ENCODE measurements at places on chromosomes 5 and 9.
A peak's percentile ranks its signal among the peaks of the same experiment; 100 is the strongest.

DNA sequence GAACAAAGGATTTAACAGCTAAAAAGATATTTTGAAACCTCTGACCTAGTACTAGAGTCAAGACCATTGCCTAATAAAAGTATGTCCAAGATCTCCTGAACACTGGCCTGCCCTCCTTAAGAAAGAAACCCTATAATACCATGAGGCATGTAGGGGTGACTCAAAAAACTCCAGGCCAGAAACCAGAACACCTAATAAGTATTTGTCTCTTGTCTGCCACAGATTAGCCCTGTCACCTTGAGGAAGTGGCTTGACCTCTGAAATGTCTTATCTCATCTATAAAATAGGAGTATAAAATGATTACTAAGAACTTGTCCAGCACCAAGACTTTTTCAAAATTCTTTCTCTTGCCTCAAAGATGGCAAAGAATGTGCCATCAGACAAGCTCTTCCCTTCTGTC is 125.5 kb upstream of the RASGRF2 start:
- DNase-seq, result no peak

- no peak for DNase-seq
These were observed 12.2 kb downstream of the KLF9 start for GRCh38 chr9:70402213-70402612.

DNA sequence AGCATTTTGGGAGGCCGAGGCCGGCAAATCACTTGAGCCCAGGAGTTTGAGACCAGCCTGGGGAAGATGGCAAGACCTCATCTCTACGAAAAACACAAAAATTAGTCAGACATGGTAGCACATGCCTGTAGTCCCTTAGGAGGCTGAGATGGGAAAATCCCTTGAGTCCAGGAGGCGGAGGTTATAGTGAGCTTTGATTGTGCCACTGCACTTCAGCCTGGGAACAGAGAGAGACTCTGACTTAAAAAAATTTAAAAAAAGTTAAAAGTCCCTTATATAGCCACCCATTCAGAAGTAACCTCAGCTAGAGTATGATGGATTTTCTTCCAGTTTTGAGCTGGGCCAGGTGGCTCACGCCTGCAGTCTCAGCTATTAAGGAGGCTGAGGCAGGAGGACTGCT is 72.4 kb downstream of the UGCG start:
- DNase-seq, result no peak

GRCh38 chr5:20348321-20348720 is 360.3 kb upstream of the CDH18 start:
- DNase-seq, result no peak

DNA sequence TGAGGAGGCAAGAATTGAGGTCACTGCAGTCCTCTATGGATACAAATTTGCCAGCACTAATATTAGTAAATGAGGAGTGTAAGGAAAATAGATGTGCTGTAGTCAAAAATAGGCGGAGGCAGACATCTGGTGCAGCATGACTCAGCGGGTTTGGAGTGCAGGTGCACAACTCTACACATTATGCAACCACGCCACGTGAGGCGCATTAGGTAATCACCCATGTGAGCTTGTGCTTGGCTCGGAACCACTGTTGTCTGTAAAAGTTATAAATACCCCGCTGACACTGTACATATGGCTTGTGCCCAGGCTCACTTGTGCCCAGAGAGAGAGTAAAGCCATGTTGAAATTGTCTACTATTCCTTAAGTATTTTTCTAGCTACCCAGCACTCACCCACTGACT is 623.5 kb upstream of the NUDT12 start:
- DNase-seq, result no peak

DNA sequence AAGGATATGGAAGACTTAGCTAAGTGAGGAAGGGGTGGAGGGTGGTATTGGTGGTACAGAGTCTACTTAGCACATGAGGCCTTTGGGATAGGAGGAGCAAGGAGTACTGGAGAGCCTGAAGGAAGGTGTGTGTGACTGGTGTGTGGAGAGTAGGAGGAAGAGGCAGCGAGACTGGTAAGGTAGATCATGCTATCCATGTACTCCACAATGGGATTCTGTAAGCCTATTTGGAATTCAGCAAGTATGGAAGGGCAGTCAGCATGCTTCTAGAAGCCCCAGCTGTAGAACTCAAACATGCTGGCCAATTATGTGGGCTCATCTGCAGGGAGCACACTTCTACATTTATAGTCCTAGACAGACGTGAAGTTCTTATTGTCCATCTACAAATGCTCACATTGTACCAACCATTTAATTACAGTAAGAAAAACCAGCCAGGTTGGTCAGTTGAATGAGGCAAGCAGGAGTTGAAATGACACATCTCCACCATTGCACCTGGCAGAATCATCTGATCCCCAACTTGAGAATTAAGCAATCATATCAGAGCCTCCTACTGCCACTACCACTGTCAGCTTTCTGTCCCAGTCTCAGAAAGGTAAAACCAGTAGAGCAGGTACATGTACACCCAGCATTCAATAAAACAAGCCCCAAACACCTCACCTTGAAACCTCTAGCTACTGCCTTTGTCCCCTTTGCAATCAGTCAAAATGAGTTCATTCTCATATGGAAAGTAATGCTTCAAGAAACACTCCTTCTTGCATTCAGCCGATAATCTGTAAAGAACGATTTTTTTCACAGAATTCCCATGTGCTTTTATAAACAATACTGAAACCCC is 60.9 kb upstream of the GLRX start:
- DNase-seq, result no peak

DNA sequence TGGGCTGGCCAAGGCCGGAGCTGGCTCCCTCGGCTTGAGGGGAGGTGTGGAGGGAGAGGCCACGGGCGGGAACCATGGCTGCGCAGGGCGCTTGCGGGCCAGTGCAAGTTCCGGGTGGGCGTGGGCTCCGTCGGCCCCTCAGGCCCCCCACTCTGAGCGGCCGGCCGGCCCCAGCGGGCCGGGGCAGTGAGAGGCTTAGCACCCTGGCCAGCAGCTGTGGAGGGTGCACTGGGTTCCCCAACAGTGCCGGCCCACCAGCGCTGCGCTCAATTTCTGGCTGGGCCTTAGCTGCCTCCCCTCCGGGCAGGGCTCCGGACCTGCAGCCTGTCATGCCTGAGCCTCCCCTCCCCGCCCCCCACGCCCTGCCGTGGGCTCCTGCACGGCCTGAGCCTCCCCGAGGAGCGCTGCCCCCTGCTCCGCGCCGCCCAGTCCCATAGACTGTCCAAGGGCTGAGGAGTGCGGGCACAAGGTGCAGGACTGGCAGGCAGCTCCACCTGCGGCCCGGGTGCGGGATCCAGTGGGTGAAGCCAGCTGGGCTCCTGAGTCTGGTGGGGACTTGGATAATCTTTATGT is 184.2 kb downstream of the ATPSCKMT start:
- DNase-seq, result no peak

DNA sequence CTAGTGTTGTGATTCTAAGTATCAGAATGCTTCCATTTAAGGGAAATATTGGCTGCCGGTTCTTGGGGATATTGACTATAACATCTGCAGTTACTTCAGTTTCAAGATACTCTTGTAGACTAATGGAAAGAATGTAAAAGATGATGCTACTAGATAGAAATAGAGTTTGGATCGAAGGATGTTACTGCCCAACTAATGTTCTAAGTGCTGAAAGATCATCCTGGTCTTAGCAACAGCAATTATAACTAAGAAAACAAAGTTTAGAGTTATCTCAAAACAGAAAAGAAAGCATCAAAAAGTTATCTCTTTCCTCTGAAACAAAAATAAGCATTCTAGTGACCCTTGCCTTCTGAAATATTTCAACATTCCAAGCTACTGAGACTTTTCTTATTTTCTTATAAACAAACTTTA is 49.9 kb downstream of the ITGA1 start:
- DNase-seq, result no peak

- DNase-seq, result no peak
These were observed 11.9 kb upstream of the C1QTNF2 start for GRCh38 chr5:160382346-160382745.

- no peak for DNase-seq
These were observed 61.2 kb downstream of the MRPS30 start for GRCh38 chr5:44869928-44870327.

GRCh38 chr5:71922584-71923106 is 184.6 kb upstream of the MAP1B start:
- no peak for DNase-seq

DNA sequence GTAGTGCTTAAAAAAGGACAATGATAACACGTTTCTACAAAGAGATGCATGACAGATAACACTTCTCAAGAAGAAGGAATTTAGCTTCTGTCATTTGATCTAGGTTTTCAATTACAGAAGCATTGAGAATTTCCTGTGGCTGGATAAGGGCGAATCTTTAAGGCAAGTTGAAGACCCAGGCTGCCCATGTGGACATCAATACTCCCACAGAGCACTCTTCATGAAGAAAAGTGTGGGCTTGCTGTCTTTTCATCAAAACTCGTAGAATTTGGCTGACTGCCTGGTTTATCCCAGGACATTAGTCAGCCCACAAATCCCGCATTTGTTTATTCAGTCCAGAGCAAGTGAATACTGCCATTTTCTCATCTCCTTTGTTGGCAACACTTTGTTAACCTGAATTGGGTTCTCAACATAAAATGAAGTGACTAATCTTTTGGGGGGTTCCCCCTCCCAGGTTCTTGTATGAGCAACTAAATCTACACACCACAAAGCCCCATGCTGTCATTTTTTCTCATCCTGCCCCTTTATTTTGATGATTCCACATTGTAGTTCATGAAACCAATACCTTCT is 43.4 kb upstream of the CDKN2B start:
- DNase-seq, result peak; percentile 72

DNA sequence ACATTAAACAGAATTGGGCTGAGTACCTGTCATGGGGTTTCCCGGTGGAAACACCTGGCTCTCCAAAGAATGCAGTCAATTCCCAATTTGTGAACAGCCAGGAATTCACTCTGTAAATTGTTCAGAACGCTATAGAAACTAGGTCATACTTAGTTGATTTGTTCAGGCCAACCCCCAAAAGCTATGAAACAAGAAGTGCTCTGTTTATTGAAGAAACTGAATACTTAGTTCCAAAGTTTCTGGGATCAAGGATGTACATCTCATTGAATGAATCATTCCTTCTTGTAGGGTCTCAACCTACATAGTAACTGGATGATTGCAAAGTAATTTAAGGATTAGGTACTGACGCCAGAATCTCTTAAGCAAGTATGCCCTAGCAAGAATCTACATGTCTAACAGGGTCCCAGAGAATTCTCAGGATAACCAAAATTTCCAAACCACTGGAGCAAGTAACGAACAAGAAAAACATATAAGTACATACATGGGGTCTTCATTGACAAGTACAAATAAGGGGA is 659 bp upstream of the TUSC1 start:
- DNase-seq, result no peak

GRCh38 chr5:155080721-155081120 is 67.2 kb downstream of the KIF4B start:
- DNase-seq, result no peak

DNA sequence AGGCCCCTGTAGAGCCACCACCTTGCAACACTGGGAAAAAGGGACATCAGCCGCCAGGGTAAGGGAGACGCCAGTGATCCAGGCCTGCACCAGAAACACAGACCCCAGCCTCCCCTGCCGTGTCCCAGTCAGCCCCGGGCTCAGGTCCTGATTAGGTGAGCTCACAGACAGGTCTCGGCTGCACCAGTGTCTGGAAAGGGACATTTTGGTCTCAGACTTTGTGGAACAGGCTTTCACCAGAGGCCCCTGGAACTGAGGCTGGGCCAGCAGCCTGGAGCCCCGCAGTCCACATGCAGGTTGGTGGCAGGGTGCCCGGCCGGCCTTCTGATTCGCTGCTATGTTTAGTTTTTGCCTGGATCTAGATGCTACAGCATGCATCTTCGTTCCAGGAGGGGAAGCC is 369.0 kb upstream of the IRX4 start:
- no peak for DNase-seq

- DNase-seq, result no peak
These were observed 226.8 kb downstream of the GRIA1 start for GRCh38 chr5:153717287-153717686.

- DNase-seq, result no peak
These were observed 186.6 kb upstream of the PANK3 start for GRCh38 chr5:168765551-168766425.

DNA sequence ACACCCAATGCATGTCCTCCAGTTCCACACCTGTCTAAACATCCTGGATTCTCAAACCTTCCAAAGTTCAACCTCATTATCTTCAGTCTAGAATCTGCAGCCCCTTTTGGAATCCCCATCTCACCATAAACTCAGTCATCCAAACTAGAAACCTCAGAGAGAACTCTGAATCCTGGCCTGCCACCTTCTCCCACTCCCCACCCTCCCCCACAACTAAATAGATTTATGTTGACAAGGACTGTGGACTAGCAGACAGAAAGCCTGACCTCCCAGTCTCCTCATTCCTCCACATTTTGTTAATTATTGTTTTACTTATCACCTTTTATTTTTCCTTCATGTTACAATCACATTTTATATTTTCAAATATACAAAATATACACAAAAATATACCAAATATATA is 76.6 kb downstream of the MEF2C start:
- no peak for DNase-seq

GRCh38 chr9:124477648-124478285 is 27.5 kb downstream of the ADGRD2 start:
- DNase-seq, result no peak

DNA sequence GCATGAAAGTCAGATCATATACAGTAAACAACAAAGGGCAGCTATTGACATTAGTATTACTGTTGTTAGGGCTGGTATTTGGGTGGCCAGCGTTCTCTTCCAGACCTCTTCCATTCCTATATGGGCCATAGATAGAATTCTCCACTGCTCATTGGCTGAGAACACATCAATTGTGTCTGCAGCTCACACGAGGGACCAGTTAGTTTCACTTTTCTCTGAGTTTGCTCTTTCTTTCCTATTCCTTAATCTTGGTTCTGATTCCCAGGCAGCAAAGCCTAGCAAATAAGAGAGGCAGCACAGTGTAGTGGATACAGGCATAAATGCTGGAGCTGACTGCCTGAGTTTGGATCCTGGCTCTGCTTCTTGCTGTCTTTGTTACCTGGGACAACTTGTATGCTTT is 476.4 kb downstream of the SPOCK1 start:
- DNase-seq, result no peak

DNA sequence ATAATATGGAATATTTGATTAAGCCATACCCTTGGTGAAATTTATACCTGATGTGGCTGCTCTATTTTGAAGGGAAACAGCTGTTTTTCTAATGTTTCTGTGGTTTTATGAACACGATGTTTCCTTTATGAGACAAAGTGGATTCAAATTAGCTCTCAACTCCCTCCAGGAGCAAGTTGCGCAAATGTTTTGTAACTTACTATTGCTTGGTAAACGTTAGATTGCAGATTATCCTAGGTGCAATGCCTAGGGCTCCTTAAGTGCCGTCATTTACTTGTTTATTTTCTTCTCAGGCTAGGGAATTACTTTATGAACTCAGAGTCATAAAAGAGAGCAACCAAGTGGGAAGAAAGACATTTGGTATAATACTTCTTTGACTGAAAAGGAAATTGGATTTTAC is 763.1 kb downstream of the TAF11L14 start:
- DNase-seq, result no peak

Data from BJ (cell line).